Pons (tissue), 1 donor: ENCODE measurements at places on chromosomes 2 and 18.

- DNase-seq: no peak
Observed at GRCh38 chr18:8450013-8450412, 159.2 kb upstream of the RAB12 start.

- DNase-seq: no peak
Observed at GRCh38 chr2:14543284-14543683, 89.2 kb upstream of the LRATD1 start.

DNA sequence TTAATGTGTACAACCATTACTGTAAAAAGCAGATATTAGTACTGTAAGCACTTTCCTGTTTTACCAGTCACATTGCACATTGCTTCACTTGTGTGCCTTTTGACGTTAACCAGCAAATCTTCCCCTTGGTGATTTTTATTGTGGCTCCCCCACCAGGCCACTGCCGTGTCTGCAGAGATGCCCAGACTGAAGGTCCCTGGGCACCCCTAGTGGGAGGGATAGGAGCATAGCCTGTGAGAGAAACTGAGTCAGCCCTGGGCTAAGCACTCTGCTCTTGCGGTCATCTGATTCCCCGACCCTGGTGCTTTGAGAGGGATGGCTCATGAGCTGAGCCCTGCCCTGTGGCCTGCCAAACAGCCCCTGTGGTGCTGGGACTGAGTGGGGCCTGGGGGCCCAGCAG is 73.4 kb downstream of the INPP4A start:
- peak; percentile 63 for DNase-seq

- DNase-seq: peak; percentile 15
Observed at GRCh38 chr2:170013802-170014551, 164.0 kb upstream of the MYO3B start.

DNA sequence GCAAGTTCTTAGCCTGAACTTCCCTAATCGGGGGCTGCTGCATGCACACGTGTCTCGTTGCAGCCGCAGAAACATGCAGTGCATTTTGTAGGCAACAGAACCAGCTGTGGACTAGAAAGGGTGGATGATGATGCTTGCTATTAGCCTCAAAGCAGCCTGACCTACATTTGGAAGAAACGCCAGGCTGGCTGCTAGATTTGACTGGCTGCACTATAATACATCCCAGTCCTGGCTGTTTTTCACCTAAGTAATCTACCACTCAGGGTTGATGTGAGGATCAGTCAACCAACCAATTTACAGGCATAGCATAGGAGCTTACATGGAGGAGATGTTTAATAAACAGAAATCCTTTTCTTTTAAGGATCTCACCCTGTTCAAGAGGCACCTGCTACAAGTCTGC is 56.4 kb upstream of the SPP2 start:
- no peak for DNase-seq
